Stimulated activated CD8-positive, alpha-beta memory T cell treated with anti-CD3 and anti-CD28 coated beads, Interleukin-15, amount 100 ng/mL, for 48 hours (primary cell): ENCODE measurements at places on chromosomes 1 and 21.
A peak's percentile ranks its signal among the peaks of the same experiment; 100 is the strongest.

DNA sequence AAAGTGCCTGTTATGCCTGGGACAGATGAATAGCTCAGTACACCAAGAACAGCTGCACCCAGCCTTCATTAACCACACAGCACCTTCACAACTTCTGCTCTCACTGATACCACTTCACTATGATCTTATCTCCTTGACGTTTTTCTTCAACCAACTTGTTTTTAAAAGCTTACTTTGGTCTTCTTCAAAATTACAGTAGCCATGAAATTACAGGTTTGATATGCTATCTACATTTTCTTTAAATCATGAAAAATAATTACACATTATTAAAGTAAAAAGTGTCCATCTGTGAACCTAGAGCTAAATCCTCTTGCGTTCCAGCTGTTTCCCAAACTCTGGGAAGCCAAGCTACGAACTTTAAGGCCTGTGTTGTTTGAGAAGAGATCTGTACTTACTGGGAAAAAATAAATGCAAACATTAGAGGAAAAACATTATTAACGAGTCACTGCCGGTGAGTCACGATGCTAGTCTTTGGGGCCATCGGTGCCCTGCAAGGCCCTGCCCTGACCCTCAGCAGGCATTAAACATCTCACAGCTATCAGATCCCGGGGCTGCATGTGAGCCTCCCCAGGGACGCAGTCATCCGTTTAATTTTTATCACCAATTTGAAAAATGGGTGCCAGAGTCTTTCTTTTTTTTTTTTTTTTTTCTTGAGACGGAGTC, 56.3 kb upstream of the GPR153 start:
- no peak for DNase-seq

DNA sequence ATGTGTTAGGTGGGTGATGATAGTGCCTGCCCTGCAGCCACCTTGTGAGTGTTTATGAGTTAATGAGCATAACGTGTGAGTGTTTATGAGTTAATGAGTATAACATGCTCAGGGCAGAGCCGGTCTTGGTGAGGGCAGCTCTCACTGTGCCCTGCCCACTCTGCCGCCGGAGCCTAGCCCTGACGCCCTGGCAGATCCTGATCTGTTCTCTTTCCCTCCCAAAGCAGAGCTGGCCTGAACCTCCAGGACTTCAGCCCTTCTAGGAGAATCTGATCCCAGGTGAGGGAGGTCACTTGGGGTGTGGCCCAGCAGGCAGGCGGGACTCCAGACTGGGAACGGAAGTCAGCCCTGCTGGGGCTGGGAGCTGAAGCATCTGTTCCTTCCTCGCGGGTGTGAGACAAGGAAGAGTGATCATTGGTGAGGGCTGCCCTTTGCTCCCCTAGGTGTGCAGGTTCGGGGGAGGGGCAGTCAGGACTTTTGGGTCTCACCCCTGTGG, 5.7 kb downstream of the FBLIM1 start:
- no peak for DNase-seq

GRCh38 chr1:206693592-206693991, 8.9 kb downstream of the MAPKAPK2 start:
- DNase-seq = no peak

DNA sequence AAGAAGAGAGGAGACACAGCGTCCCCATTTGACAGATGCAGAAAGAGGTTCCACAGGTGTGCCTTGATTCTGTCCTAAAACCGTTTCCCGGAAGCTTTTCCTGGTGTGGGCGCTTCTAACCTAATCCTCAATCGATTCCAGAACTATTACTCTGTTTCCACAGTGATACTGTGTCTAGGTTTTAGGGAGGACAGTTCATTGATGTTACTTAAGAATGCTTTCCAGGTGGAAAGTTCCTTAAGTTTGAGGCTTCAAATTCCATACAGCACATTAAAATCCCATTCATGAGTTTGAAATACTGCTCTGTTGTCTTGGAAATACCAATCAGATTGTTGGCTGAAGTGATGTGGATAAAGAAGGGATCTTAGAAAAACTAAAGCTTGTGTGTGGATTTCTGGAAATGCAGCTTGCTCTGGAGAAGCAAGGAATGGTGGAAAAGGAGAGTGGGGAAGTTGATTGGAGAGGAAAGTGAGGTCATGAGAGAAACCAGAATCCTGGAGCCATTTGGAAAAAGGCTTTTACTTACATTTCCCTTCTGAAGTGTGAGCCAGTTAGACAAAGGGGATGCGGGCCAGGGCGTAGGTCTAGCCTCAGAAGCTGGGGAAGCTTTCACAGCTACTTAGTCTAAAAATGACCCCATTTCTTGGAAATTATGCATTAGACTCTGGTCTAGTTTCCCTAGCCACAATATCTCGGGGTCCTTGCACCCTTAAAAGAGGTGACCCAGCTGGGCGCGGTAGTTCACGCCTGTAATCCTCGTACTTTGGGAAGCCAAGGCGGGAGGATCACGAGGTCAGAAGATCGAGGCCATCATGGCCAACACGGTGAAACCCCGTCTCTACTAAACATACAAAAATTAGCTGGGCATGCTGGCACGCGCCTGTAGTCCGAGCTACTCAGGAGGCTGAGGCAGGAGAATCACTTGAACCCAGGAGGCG, 6.7 kb downstream of the ELF3 start:
- DNase-seq = no peak

- no peak for DNase-seq
Observed at GRCh38 chr1:100736746-100737145, 17.2 kb downstream of the VCAM1 start.

- DNase-seq = no peak
Observed at GRCh38 chr1:173093691-173094445, 43.1 kb upstream of the TNFSF18 start.

DNA sequence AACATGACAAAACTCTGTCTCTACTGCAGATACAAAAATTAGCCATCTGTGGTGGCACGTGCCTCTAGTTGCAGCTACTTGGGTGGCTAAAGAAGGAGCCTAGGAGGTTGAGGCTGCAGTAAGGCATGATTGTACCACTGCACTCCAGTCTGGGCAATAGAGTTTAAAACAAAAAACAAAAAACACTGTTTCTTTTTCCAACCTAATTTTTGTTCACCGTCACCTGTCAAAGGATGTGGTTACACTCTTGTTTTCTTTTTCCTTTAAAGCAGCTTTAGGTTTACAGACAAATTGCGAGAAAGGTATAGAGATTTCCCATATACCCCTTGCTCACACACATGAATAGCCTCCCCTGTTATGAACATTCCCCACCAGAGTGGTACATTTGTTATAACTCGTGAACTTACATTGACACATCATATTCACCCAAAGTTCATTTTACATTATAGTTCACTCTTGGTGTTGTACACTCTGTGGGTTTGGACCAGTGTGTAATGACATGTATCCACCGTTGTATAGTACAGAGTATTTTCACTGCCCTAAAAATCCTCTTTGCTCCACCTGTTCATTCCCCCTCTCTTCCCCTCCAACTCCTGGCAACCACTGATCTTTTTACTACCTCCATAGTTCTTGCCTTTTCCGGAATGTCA, 26.2 kb downstream of the SMG7 start:
- DNase-seq = no peak

DNA sequence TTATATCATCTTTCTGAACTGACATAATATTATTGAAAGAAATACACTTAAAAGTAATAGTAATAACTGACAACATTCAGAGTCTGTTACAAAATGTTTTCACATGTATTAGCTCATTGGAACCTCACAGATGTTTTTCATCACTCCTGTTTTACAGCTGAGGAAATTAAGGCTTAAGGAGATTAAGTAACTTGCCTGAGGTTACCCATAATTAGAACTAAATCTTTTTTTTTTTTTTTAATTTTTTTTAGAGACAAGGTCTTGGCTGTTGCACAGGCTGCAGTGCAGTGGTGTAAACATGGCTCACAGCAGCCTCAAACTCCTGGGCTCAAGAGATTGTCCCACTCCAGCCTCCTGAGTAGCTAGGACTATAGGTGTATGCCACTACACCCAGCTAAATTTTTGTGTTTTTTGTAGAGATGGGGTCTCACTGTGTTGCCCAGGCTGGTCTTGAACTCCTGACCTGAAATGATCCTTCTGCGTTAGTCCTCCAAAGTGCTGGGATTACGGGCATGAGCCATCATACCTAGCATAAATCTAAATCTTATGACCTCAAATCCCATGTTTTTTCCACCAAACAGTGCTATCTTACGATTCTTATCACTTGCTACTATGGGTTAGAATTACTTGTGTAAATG, 64.7 kb upstream of the MACF1 start:
- DNase-seq = no peak

- DNase-seq = no peak
Observed at GRCh38 chr1:164733734-164734133, 174.8 kb downstream of the PBX1 start.

GRCh38 chr1:167802235-167802634, 80.5 kb downstream of the MPZL1 start:
- no peak for DNase-seq

- peak; percentile 28 for DNase-seq
Observed at GRCh38 chr1:233294913-233295236, 650 bp downstream of the PCNX2 start.

DNA sequence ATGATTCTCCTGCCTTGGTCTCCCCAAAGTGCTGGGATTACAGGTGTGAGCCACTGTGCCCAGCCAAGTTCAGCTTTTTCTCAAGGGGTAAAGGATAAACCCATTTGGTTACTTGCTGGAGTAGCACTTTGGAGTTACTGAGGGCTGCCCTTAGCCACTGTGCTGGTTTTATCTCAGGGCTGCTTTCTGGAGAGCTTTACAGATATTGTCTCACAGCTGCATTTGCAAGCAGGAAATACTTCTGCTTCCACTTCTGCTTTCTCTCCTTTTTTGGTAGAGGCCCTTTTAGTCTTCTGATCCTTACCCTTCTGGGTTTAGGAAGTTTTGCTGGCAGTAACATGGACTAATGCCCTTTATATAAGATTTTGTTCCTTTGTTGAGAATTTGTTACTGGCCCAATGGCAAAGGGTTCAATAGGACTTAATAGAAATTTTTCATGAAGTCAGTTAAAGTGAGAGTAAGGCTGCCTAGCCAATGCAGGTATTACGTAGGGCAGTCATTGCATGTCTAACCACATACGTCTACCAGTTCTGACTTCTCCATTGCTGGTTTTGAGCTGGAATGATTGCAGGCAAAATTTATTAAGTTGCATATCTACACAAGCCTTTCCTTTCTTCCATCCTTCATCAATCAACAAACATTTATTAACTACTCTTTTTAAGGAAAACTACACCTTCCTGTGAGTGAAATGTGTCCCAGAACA, 24.4 kb downstream of the CAP1 start:
- DNase-seq = no peak

GRCh38 chr1:15866721-15867201, 19.3 kb downstream of the SPEN start:
- DNase-seq = no peak

GRCh38 chr1:170388489-170388888, 143.5 kb upstream of the GORAB start:
- no peak for DNase-seq

GRCh38 chr1:96522927-96523326, 198.7 kb upstream of the PTBP2 start:
- DNase-seq = no peak

DNA sequence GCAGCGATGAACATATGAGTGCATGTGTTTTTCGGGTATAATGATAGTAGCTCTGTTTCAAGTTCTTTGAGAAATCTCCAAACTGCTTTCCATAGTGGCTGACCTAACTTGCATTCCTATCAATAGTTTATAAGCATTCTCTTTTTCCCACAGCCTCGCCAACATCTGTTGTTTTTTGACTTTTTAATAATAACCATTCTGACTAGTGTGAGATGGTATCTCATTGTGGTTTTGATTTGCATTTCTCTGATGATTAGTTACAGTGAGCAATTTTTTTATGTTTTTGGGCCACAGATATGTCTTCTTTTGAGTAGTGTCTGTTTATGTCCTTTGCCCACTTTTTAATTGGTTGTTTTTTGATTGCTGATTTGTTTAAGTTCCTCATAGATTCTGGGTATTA, 10.6 kb upstream of the RUNX1 start:
- no peak for DNase-seq

DNA sequence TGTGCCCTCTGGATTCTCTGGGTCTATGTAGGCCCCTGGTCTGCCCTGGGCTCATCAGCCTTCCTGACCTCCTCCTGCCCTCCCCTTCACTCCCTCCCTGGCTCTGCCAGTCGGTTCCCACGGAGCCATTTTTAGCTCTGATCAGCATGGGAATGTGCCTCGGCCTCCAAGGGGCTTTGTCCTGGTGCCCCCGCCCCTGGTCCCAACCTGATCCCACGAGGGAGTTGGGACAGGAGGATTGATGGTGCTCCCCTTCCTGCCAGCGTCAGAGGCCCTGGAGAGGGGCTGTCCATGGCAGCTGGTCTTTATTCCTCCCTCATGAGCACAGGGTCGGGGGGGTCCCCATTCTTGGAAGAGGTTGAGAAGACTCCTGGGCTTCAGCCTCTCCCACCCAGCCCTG, 24.9 kb downstream of the ETNK2 start:
- DNase-seq = no peak

DNA sequence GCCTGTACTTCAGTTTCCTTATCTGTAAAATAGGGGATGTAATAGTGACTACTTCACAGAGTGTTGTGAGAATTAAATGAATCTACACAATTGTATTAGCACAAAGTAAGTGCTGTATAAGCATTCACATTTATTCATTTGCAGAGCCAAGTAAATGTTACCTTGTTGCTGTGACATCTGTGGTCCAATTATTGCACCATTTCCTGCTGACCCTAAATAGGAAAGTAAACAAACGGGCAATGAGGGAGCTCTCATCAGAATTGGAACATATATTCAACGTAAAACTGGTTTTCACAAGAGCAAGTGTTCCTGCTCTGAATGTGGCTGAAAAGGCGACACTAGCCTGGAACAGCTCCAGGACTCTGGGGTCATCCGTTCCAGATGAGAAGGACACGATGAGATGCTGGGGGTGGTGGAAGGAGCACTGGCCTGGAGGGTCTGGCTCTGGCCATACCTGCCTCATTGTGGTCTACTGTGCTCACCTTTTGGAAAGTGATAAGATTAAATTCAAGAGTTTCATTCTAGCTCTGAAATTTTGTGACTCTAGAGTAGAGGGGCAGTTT, 34.5 kb downstream of the PROX1 start:
- DNase-seq = no peak

DNA sequence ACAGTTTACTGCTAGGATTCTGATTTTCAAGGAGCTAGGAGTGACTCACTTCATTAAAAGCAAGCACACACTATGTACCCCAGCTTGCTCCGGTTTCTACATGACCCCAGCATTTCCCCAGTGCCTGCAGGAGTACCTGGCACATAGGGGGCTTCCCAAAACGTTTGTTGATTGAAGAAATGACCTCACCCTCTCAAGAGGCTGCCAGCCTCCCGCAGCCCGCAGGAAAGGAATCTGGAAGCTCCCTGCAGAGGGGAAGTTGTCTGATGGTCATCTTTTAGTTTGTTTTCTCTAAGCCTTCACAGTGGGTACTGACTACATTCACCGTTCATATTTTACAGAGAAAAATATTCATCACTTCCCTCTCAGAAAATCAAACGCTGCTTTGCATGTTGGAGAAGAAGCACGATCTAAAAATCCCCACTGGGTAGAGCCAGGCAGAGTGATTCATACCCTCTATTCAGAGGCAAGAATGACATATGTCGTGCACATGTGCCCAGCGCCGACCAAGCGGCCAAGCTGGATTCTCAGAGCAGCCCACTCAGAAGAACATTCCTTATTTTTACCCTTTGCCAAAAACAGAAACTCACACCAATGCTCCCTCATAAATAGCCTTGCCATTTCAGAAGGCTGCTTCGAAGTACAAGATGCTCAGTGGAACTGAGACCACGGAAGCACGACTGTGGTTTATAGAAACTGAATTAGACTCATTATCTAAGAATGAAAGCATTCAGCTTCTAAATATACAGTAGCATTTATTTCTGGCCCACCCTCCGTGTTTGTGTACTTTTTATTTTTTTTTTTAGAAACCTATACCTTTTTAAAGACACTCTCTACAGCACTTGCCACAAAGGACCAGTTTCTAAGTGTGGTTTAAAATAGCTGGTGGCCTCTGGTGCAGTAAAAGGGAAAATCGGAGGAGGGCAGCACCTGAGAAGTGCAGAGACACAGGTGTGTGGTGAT, 143.2 kb downstream of the MIS18A start:
- DNase-seq = no peak
